ENCODE measurements at places on chromosomes 12 and 14.

DNA sequence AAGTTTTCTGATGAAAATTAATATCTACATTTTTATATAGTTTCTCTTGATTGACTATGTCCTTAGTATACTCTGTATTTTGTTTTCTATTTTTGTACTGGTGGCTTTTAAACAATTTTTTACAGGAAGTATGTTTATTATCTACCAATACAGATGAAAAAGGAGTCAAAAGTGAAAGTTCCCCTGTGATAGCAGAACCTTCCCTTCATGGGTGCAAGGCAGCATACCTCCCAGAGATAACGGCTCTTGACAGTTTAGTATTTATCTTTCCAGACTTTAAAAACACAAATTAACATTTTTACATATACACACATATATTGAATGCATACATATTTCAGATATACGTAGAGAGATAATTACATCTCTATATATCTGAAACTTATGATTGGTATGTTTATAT lies 17.1 kb upstream of the FAM234B start:
- no peak for DNase-seq

GRCh38 chr14:32576088-32576795 lies 247.1 kb downstream of the AKAP6 start:
- peak; percentile 16 for DNase-seq

DNA sequence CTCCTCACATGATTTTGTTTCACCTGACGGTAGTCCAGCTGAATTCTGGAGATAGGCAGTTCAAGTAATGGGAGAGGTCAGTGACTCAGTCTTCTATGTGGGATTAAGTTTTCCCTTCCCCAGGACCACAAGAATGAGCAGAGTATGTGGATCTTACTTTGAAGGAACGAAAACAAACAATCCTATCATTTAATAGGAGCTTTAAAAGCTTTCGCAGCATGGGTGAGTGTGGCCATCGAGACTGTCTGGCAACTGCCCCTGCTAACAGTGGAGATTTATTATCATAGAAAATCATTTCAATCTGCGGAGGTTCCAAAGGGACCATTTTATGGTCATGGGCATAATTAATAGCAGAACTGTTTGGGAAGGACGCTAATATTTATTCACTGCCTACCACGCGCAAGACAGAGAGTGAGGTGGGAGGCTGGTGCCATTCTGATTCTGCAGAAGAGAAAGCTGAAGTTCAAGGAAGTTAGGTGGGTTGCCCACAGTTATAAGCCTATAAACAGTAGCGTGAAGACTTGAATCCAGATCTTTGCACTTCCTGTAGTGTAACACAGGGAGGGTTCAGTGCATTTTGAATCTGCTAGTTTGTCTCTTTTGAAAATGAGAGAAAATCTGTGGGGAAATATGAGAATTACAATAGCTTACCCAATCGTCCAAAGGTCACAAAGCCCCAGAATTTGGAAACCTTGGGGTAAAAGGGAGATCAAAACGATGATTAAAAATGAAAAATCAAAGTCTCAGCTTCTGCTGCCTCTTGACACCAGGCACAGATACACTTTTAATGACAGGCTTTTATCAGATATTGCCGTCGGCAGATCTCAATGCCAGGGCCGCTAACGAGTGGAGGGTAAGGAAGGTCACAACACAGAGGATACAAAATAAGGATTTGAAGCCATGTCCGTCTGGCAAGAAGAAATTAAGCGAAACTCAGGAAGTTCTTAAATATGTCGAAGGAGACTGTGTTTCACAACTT lies 209.6 kb downstream of the CRADD start:
- DNase-seq, result no peak

GRCh38 chr12:84986586-84986985 lies 49.5 kb downstream of the TSPAN19 start:
- DNase-seq, result no peak

GRCh38 chr14:90273532-90273931 lies 17.2 kb downstream of the PSMC1 start:
- no peak for DNase-seq

DNA sequence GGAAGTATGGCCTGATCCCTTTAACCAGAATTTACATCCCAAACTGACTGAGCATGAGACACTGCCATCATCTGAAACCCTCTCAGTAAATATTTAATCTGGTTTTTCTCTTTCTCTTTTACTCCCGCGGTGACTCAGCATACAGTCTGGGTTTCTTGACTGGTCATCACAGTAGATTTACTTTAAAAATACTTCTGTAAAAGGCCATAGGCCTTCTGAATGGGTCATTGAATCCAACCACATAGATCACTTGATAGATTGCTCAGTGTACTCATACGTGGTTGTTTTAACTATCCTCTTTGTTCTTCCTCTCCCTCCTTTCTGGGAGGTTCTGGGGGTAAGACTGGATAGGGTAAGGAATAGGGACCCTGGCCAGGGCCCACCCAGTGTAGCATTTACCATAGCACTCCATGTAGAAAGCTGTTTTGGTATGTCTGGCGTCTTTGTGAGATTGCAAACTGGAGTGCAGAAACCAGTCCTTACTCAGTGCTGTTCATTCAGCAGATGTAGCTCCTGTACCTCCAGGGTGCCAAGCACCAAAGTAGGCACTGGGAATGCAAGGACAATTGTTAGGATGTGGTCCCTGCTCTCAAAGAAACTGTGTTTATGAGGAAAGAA lies 165.7 kb downstream of the SRGAP1 start:
- DNase-seq, result no peak

DNA sequence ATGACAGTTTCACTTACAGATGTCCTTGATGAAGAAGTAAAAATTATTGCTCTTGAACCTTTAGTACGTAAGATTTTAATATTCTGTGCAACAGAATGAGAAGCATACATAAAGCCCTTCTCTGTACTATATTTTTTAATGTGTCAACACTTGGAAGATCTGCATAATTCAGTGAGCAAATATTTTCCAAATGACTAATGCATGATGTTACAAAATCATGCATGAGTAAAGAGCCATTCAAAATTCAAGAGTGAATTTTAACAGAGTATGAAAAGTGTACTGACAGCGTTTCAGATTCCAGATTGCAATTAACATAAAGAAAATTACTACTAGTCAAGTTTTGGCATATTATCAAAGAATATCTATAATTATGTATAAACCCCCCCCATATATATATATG lies 101.4 kb upstream of the BBS10 start:
- DNase-seq, result no peak

- no peak for DNase-seq
These were observed 36.2 kb downstream of the TMEM120B start for GRCh38 chr12:121748571-121749265.

GRCh38 chr14:80212023-80212397 lies 706 bp upstream of the DIO2 start:
- no peak for DNase-seq
